ENCODE measurements at places on chromosomes 6 and 20.

DNA sequence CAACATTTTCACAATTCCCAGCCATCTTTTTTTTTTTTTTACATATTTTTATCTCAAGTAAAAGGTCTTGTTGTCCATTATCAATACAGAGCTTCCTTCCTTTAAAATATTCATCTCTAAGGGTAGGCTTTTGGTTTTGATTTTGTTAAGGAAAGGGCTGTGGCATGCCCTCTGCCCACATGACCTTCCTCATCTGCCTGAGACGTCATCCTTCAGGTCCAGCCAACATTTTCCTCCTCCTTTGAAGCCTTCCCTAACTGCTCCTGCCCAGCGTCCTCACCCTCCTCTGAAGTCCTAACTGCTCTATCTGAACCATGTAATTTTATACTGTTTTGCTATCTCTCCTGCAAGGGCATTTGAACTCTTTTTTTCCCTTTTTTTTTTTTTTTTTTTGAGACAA is 73.9 kb upstream of the TGM3 start:
- DNase-seq: no peak

DNA sequence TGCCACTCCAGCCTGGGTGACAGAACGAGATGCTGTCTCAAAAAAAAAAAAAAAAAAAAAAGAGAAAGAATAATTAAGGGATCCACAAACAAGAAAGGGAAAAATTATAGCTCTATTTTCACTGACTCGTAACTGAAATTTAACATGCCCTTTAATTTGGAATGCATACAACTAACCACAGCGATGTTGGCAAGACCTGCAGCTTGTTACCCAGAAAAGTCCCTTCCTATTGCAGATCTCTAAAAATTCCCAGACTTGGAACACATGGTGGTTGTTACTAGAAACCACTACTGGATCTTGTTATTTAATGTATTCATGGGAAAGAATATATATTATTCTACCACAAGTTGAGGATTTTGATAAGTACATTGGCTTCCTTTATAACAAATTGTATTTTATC is 27.8 kb upstream of the SMIM28 start:
- no peak for DNase-seq

- no peak for DNase-seq
Measured at GRCh38 chr6:6810727-6811126, 222.2 kb downstream of the LY86 start.

GRCh38 chr20:18377896-18378481 is 88.8 kb downstream of the DZANK1 start:
- no peak for DNase-seq

GRCh38 chr6:16337295-16337975 is 99.0 kb downstream of the GMPR start:
- DNase-seq: peak; percentile 87

GRCh38 chr6:168190014-168190405 is 111.0 kb upstream of the FRMD1 start:
- no peak for DNase-seq

- DNase-seq: peak; percentile 1
Measured at GRCh38 chr6:27441001-27441400, 31.9 kb downstream of the ZNF184 start.

Measured in ELR (cell line).